Activated naive CD4-positive, alpha-beta T cell treated with anti-CD3 and anti-CD28 coated beads, Interleukin-2, amount 10 ng/mL, durations not matched to agents 7 days and 5 days (primary cell): ENCODE measurements at places on chromosomes 13 and 19.

DNA sequence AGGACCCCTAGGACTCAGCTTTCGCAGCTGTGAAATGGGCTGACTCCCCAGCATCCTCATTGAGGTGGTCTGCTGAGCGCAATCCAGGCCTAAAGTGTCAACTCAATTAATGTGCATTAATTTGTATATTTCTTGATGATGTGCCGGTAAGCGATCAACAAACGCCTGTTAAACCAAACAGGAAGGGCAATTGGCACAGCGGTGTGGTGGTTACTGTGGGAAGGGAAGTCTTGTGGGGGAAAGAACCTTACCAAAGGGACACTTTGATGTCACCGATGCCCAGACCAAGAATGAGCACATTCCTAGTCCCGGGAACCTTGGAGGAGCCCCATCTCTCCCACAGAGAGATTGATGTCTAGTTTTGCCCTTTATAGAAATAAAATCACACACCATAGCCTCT is 1.6 kb downstream of the JAK3 start:
- peak; percentile 60 for DNase-seq

DNA sequence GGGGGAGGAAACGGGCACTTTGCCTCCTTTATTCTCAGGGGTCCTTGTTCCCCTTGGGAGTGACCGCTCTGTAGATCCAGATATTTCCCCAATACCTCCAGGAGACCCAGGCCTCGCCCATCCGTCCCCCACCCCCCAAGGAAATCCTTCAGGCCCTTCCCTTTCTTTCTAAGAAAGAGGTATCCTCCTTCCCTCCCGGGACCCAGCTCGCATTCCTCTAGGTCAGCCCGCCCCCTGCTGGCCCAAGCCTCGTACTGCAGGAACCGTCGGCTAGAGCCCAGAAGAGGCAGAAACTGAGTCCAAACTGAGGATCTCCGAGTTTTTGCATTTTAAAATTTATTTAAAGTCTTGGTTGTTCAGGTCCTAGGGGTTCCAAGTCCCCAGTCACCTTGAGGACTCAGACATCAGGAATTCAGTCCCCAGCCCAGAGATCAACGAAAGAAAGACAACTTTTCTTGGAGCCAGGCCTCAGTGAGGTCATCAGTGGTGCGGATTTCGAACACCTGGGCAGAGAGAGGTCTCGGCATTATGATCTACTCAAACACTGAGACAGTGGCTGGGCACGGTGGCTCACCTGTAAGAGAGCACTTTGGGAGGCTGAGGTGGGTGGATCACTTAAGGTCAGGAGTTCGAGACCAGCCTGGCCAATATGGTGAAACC is 7.5 kb upstream of the LRFN1 start:
- peak; percentile 86 for DNase-seq

- DNase-seq = no peak
These were observed 321.6 kb downstream of the NDFIP2 start for GRCh38 chr13:79802389-79803085.

DNA sequence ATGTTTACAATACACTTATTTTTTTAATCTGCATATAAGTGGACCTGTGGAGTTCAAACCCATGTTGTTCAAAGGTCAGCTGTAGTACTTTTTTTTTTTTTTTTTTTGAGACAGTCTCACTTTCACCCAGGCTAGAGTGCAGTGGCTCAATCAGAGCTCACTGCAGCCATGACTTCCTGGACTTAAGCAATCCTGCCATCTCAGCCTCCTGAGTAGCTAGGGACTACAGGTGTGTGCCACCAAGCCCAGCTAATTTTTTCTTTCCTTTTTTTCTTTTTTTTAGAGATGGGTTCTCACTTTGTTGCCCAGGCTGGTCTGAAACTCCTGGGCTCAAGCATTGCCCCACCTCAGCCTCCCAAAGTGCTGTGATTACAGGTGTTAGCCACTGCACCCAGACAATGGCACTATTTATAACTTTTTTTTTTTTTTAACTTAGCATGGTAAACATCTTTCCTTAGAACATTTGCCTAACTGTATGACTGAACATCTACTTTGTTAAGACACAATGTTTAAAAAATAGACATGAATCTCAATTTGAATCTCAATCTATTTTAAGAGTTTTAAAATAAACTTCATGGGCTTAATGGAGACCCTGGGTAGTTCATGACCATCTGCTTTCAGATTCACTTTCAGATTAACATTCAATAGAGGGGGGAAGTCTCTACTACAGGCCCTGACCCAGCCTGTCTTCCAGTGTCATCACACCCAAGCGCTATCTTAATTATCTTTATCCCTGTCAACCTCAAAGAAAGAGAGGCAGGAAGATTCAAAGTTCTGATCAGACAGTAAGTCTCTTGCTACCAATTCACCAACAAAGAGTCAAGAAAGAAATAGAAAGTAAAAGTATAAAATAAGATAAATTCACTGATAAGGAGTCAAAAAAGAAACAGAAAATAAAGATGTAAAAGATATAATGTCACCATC is 97.7 kb upstream of the DOCK9 start:
- DNase-seq = peak; percentile 54

- DNase-seq = no peak
These were observed 9.7 kb downstream of the PRKACA start for GRCh38 chr19:14107581-14108461.

DNA sequence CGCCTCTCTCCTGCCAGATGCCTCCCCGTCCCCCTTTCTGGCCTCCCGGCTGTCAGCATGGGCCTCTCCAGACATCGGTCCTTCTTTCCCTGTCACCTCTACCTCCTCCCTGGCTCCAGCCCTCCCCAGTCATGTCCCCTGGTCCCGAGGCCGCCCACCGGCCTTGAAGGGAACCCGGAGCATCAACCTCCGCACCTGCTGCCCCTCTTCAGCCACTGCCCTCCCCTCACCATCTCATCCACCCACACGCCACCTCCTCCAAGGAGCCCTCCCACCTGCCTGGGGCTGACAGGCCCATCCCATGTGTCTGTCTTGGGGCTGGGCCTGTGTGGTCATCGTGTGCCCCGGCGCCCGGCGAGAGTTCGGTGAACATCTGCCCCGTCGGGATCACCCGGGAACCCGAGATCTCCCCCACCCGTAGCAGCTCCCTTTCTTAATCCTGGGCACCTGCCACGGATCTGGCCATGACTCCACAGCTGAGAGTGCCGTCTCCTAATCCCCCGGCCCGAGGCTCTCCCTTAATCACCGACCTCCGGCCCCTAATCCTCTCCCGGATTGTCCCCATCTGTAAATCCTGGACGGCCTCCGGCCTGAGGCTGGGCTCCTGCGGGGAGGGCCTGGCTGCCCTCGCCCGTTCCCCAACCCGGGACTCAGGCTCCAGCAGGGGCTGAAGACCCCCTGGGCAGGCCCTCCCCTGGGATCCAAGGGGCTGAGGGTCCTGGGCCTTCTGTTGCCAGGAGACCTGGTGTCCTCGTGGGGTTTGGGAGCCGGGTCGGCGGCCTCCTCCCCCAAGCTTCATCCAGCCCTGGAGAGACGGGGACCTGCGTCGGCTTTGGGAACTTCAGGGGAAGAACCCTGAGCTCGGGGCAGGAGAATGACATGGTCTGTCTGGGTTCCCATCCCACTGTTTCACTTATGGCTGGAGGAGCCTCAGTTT is 5.9 kb downstream of the HCN2 start:
- DNase-seq = no peak

DNA sequence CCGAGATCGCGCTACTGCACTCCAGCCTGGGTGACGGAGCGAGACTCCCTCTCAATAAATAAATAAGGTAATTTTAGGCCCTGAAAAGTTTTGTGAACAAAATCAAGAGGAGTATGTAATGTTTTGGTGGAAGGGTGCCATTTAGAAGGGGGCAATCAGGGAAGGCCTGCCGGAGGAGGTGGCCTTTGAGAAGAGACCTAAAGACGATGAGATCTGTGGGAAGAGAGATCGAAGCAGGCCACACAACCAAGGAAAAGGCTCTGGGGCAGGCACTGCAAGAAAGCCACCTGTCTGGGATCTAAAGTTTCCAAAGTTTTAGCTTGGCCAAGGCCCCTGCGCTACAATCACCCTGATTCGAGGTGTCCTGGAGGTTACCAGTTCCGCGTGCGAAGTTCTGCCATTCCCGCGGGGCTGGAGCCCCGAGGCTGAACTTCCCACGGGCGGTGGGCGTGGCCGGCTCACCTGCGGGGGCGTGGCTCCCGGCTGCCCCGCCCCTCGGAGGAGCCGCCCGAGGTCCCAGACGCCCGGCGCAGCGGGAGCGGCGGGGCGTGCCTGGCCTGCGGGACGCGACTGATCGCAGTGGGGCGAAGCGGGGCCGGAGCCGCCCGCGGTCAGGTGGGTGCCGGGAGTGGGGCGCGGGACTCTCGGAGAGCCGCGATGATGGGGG is at the start of gene KLC3:
Gene KLC3, plus strand, starts transcription at position 519 of the 667 bp plus-strand sequence. CDS start 4,792 bp downstream, outside the sequence.
- DNase-seq = peak; percentile 59

GRCh38 chr19:37251308-37252229 is 33.6 kb downstream of the ZNF383 start:
- DNase-seq = peak; percentile 74

DNA sequence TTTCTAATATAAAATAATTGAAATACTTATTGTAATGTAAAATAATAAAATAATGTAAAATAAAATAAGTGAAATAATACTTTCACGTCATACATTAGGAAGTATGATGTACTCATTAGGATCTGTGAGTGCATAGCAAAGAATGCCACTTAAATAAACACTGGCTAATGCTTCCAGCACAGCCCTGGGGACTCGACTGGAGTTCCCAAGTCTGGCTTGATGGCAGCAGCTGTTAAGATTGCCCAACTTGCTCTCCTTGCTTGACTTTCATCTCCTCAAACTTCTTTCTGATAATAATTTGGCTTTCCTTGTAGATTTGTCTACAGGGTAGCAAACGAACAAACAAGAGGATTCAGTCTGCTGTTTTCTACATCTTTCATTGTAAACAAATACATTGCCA is 191.9 kb downstream of the COG6 start:
- DNase-seq = no peak

DNA sequence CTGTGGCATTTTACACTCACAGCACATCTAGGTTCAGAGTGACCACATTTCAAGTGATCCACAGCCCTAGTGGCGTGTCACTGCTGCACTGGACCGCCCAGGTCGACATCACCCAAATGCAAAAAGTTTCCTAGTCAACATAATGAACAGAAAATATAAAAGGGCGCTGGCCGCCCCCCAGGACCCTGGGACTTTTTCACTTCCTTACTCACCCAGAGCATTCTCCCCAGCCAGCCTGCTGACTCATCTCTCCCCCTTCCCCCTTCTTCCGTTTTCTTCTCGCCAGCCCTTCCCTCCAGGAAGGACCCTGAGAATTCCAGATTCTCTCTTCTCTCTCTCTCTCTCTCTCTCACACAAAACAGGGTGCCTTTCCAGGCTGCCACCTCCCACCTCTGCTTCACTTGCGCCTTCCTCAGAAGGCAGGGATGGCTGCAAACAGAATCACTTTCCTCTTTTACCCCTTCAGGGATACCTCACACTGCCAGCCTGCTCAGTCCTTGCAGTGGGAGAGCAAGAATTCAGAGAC is 21.0 kb upstream of the GRWD1 start:
- no peak for DNase-seq

DNA sequence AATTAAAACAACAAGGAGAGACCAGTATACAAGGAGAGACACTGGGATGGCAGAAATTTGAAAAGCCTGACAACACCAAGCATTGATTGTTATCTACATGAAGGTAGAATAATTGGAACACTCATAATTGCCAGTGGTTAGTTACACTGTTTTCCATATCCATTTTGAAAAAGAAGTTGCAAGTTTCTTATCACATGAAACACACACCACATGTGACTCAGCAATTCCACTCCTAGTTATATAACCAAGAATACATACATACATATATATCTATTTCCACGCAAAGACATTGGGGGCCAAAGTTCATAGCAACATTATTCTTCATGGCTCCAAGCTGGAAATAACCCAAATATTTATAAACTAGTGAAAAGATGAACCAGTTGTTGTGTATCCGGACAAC is 15.2 kb upstream of the PABPC3 start:
- DNase-seq = no peak

- no peak for DNase-seq
These were observed 6.5 kb downstream of the HIF3A start for GRCh38 chr19:46303322-46303690.

DNA sequence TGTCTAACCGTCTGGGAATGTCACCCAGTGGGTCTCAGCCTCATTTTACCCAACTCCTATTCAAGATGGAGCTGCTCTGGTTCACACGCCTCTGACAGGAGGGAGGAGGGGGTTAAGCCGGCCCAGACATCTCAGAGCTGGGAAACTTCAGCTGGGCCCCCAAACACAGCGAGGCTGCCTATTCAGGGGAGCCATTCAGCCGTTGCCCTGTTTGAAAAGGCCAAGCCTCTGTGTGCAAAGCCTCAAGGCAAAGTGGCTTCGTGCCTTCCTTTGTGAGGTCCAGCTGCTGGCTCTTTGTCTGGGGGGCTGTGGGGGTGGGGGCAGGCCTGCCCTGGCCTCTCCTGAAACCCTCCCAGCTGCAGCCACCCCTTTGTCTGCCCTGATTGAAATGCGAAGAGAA is 147.4 kb downstream of the PTPRS start:
- DNase-seq = no peak

DNA sequence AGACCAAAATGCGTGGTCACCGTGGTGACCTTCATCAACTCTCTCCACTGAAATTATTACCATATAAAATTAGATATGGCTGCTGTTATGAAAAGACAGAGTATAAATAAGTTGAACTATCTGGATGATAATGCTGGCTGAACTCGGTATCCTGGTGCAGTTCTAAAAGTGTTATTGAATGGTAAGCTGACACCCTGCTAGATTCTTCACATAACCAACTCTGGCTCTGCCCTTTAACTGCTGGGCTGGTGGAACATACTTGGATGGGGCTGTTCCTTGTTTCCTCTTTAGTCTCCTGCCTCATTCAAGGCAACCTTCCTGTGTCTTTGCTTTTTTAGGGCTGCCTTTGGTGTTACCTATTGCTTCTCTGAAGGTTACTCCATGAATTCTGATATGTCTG is 106.9 kb downstream of the FGF9 start:
- DNase-seq = no peak

GRCh38 chr13:102028868-102029267 is 373.0 kb downstream of the FGF14 start:
- DNase-seq = no peak

GRCh38 chr19:50607874-50608785 is 31.6 kb downstream of the SYT3 start:
- DNase-seq = peak; percentile 76

GRCh38 chr19:7520131-7521051 is 2.0 kb upstream of the MCOLN1 start:
- no peak for DNase-seq

DNA sequence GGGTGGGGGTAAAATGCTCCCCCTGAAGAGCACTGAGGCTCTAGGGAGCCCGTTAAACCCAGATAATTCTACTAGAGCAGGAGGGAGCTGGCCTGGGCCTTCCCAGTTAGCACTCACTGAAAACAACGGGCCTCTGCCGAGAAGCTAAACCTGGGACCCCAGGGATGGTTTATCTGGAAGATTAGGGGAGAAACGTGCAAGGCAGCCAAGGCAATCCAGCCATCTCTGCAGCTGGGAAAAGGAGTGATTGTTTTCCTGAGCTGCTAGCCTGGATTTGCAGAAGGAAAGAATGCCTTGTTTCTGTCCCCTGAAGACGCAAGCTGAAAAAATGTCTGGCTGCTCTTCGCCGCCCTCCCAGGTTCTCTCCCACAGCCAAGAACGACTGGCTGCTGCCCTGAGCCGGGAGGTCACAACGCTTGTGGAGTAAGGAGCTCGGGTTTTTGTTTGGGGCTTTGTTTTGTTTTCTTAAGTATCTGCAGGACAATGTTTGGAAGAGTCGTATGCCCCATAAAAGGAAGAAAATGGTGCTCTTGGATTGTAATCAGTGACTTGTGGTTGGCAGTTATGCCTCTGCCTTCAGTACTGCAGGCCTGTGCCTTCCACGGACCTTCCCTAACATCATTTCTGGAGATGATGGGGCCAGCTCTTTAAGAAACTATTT is 31.5 kb downstream of the COL4A2 start:
- no peak for DNase-seq
